ENCODE measurements at places on chromosomes 13 and 19. TPM values are rescaled to one million over a fixed set of nuclear protein-coding genes. Genes with fewer than 3 reads are reported as not detected.

GRCh38 chr13:37681281-37682032, 82.9 kb upstream of the POSTN start:
- DNase-seq: no peak

GRCh38 chr13:21033856-21034602, 27.4 kb downstream of the LATS2 start:
- no peak for DNase-seq

Gene PCDH20
- 0.99 TPM for polyA plus RNA-seq

Gene LPAR2
- 4.9 TPM for polyA plus RNA-seq

Gene BCL2L12
- 23.6 TPM for polyA plus RNA-seq

DNA sequence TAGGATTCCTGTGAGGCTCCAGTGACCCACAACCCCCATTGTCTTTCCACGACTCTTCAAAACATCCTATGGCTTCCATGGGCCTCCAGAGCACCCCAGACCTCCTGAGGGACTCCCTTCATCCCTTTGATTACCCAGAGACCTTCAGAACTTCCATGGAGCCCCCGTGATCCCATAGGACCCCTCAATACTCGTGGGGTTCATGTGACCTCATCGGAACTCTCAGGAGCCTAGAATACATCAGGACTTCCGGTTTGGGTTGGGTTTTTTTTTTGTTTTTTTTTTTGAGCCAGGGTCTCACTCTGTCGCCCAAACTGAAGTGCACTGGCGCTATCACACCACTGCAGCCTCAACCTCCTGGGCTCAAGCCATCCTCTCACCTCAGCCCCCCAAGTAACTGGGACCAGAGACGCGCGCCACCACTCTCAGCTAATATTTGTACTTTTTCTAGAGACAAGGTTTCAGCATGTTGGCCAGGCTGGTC, 774 bp downstream of the ALDH16A1 start:
- DNase-seq: no peak

DNA sequence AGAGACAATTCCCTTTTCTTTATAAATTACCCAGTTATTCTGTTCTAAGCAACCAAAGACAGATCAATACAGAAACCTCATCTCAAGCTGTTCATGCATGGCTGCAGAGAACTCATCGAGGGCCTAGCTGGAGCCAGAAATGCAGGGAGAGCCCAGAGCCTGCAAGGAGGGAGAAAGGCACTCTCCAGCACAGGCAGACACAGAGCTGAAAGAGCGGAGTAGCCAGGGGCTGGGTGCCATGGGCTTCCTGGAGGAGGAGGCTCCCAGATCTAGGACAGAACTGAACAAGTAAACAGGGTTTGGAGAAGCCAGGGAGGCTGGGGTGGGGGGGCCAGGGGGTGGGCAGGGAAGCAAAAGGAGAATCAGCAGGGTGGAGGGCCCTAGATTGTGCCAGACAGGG, 144.2 kb upstream of the ZNF507 start:
- no peak for DNase-seq

Gene PLPP2
- polyA plus RNA-seq: 17.5 TPM

Gene YJEFN3
- polyA plus RNA-seq: 4.6 TPM

Gene RASL11A
- polyA plus RNA-seq: 44.4 TPM

All from urinary bladder (tissue), 4 donors.